Stimulated activated CD4-positive, alpha-beta T cell treated with anti-CD3 and anti-CD28 coated beads, Interleukin-15, amount 100 ng/mL, for 48 hours (primary cell): ENCODE measurements at places on chromosomes 2 and 18.

DNA sequence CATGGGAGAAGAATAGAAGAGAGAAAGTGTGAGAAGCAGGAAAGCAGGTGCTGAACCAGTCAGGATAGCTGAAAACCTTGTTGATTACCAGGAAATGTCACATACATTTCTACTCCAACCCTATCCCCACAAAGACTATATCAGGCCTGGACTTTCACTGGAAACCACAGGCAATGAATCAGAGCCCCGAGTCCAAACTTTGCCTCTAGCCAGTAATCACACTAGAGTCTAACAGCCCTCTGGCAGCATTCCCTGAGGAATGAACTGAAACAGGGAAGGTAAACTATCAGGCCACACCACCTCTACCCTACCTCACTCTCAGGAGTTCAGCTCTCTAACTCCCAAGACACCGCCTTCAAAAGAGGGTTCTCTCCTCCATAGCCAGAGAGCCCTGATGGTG, 18.7 kb upstream of the IHH start:
- no peak for DNase-seq

DNA sequence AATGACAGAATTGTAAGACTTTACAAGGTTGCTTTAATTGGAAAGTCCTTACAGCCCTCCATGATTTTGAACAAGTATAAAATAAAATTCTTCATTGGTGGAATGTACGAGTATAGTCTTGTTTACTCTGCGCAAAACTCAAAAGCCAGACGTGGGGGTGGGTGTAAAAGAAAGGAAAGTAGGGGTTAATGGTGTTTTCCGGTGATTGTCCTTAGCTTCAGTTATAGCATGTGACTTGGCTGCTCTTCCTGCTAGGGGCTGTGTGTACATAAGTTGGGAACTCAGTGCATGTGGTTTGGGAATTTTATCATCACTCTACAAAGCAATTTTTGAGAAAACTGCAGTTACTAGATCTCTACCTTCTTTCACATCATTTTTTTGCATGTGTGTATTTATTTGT, 82.4 kb upstream of the CAVIN2 start:
- DNase-seq: no peak

DNA sequence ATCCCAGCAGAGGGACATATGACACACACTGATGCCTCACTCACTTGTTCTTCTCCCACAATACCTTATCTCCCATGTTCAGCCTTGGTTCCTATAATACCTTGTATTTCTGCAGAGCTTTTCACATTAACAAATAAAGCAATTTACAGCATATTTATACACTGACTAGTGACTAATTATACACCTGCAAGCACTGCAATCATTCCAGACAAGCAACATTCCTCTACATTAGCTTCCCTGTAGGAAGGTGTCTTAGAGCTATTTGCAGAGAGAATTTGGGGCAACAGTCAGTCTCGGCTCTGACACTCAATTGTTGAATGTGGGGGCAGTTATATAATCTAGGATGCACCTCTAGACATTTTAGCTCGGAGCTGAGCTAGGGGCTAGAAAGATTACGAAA, 9.5 kb upstream of the INSIG2 start:
- DNase-seq: no peak

DNA sequence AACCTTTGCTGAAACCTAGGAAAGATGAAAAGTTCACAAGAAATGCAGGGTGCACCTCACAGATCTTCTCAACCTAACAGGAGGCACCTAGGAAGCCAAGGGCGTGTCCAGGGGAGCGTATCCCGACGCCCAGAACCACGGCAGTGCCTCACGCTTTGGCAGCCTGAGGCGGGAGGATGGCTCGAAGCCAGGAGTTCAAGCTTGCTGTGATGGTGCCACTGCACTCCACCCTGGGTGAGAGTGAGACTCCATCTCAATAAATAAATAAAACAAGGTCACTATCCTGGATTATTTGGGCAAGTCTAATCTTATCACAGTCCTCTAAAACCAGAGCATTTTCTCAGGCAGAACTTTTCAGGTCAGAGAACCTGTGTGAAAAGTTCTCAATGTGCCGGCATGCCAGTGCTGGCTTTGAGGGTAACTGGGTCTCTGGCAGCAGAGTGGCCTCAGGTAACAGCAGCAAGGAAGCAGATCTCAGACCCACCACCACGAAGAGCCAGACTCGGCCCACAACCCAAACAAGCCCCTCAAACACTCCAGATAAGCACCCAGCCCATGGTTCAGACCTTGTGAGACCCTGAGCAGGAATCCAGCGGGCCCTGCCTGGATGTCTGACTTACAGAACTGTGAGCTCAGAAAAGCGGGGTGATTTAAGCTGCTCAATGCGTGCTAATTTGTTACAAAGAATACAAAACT, 11.7 kb downstream of the HSBP1L1 start:
- no peak for DNase-seq

DNA sequence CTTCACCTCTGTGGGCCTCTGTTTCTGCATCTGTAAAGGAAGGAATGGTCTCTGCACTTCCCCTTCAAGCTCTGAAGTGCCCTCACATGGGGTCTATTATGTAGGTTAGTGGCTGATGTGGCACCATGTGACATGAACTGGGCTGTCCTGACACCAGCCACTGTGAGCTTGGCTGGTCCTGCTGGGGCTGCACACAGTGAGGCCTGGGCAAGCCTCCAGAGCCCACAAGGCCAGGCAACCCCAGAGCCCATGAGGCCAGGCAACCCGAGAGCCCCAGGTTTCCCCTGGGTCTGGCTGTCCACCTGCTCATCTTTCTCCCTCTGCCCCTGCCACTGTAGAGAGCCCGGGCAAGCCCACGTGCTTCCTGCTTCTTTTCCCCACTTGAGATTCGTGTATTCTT, 150.1 kb upstream of the SMAD2 start:
- DNase-seq: no peak

- no peak for DNase-seq
Measured at GRCh38 chr18:13574761-13575160, 151.6 kb downstream of the FAM210A start.

GRCh38 chr2:135812907-135813511, 24.0 kb downstream of the LCT start:
- no peak for DNase-seq

DNA sequence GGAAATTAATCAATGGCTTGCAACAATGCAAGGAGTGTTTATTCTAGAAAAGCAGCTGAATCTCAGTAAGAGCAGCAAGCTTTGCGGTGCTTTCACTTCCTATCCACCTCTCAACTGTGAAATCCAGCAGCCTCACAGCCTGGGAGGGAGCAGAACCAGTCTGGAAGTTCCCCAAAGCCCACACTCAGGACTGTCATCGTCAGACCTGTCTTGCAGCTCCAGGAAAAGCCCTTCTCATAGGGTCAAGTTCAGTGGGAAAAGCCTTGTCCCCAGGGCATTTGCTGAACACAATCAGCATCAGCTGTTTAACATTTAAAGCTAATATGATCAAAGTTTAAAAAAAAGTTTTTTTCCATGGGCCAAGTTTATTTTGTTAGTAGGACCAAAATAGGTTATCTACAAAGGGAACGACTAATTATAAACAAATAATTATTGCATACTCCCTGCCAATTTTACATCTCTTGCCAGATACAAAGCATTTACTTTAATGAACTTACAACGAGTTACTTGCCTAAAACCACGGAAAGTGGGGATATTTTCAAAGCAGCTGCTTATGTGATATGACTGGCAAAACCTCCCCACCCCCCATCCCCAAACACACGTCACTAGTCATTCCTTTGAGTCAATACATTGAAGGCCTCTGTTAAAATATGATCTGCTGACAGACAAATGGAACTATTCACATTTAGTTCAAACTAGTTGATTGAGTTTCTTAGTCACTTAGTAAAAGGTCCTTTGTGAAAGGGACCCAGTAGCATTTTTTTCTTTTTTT, 36.8 kb downstream of the PARD6G start:
- DNase-seq: no peak

DNA sequence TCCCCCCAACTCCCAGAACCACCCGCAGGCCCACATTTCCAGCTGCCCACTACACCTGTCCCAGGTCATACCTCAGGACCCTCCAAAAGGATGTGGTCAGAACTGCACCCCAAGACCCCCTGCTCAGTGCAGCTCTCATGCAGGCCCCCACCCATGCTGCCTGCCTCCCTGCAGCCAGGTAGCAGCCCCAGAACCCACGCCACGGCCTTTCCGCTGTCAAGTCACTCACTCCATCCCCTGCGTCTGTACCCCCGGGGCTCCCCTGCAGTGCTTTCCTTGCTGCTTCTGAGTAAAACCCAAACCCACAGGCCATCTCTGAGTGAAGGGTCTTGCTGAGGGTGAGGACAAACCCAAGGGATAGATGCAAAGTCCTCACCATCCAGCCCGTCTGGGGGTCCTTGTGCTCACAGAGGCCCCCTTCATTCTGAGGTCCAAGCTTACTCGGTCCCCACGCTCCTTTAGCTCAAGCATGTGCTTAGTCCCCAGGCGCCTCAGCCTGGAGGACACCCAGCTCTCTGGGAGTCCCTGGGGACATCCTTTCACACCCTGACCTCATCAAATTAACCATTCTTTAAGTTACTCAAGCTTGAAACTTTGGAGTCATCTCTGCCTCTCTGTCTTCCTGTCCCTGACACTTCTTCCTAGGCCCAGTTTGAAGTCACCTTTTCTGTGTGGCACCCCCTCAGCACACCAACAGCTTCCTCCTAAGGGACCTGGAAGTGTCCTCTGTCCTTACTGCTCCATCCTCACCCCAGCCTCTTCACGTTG, 130.1 kb downstream of the SMAD7 start:
- DNase-seq: no peak

DNA sequence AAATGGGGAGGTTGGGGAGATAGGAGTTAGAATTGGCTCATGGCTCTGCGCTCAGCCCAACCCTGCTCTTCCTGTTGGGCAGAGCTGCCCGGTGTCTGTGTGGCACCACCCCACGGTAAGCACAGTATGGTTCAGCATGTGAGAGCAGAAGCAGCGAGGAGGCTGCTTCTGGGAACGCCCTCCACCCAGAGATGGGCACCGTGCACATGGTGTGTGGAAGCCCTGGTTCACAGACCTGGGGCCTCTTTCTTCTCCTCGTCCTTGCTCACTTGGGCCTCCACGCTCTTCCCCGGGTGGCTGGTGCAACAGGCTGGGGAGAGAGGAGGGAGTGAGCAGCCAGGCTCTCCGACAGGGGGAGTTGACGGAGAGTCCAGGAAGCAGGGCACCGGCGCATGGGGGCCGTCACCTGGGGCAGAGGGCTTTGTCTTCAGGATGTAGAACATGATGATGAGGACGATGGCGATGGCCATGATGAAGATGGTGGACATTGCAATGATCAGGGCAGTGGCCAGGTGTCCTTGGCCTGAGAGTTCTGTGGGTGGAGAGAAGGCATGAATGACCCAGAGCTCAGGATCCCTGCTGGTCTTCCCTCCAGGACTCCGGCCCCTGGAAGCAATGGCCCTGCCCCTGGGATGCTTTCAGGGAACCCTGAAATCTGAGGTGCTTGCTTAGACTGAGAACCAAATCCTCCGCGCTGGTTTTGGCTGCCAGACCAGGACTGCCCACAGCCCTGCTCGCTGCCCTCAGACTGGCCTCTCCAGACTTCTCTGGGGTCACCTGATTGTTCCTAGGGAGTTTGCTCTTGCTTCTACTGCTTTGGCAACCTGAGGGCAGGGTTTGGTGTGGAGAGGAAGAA, 78.3 kb downstream of the EDAR start:
- no peak for DNase-seq

DNA sequence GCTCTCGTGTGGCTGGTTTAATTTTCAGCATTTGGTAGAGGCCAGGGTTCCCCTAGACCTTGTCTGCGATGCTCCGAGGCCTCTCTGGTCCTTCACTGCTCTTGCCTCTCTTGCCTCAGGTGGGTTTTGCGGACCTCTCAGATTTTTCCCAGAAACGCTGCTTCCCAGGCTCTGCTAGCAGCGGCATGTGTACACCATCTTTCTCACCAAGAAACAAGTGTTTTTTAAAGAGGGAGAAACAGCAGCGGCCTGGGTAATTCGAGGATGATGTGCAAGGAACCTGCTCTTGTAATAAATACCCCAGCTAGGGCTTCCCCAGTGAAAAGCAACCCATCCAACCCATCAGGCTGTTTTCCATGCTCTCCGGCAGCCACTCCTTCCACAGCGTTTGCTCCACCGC, 33.5 kb upstream of the COL6A3 start:
- no peak for DNase-seq

- DNase-seq: no peak
Measured at GRCh38 chr2:96176661-96177060, 31.4 kb upstream of the DUSP2 start.

DNA sequence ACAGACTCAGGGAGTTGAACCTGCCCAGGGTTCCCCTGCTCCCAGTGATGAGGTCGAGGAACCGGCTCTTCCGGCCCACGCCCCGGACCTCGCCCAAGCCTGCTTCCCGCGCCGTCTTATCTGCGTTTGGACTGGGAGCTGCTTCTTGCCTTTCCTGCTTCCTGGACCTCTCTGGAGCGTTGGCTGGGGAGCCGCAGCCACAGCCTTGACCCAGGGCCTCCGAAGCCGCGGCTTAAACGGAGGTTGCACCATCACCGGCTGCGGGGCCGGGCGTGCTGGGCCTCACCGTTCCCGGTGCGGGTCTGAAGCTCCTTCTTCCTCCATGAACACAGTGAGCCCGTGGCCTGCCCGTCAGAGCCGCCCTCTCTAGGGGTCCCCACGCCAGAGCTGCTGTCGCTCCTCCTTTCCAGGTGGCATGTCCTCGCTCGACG, 13.3 kb downstream of the NTSR2 start:
- DNase-seq: no peak

GRCh38 chr2:134410006-134410405, 156.1 kb downstream of the MGAT5 start:
- DNase-seq: no peak

DNA sequence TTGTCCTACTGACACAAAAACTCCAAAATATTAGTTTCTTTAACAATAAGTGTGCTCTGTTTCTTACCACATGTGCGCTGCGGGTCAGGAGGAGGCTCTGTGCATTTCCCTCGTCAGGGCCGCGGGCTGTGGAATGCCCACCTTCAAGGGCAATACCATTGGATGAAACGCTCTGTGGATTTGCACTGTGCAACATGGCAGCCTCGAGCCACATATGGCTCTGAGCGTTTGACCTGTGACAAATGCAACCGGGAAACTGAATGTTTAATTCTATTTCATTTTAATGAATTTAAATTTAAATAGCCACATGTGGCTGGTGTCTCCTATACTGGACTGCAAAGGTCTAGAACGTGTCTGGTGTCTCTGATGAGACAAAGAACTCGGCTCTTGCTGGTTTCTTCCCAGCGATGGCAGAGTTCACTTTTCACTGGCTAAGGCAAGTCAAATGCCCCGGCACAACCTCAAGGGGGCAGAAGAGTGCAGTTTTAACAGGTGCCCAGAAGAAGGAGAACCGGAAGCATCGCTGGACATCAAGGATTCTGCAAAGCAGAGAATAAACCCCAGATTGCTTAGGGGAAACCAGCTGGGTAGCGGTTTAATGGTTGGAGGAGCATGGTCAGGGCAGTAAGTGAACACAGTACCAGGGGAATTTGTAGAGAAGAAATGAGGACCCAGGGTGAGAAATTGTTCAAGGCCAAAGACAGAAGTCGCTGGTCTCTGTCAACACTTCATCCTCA, 37.0 kb upstream of the TMEM18 start:
- no peak for DNase-seq

- DNase-seq: no peak
Measured at GRCh38 chr18:70333316-70333715, 44.5 kb downstream of the SOCS6 start.
